ENCODE measurements at places on chromosomes 3 and 15. TPM values are rescaled to one million over a fixed set of nuclear protein-coding genes. Genes with fewer than 3 reads are reported as not detected.
A peak's percentile ranks its signal among the peaks of the same experiment; 100 is the strongest.

Gene C3orf85
- total RNA-seq = not detected

DNA sequence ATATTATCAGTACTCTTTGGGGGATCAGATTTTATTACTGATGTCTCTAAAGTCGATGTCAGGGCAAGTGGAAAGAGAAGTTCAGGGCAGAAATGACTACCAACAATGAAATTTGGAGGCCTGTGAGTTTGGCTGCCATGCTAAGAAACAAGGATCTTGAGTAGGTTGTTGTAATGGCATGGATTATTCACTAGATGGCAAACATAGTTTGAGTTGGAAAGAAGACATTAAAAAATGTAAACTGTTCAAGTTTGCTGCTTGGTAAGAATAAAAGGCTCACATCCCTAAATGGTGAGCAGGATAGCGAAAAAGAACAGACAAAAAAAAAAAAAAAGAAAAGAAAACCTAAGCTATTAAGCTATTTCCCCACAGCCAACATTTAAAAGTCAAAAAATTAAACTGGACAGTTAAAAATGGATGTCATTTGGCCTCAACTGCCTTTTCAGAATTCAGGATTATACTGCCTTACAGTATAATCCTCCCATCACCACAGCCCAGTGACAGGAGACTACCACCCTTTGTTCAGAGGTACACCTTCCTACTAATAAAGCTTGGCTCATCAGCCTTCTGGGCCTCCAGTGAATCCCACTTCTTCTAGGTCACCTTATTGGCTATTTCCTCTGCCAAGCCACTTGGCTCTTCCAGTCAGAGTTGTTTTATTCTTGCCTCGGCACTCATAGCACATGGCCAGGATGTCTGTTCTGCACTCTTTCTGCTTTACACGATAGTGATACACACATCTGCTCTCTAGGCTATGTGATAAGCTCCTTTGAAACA, 163.7 kb downstream of the PLD1 start:
- no peak for DNase-seq

- peak; percentile 74 for DNase-seq
These were observed 14.4 kb downstream of the HES1 start for GRCh38 chr3:194150252-194150934.

DNA sequence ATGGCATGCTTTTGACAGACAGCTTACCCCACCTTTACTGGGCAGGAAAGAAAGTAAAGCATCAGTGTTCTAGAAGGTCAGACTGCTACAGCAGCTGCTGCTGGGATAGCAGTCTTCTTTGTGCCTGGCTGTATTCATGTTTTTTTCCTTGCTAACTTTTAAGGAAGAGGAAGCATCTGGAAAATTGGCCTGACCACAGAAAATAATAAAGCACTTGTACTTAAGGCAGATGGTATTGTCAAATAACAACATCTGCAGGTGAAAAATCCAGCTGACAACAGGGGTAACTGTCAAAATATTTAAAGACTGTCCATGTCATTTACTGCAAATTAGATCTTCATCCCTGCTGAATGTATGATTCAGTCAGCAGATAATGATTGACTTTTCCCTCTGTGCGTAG, 229.0 kb downstream of the OXSM start:
- DNase-seq = no peak

Gene PLCB2
- total RNA-seq = not detected

Gene SYNPR
- total RNA-seq = not detected

DNA sequence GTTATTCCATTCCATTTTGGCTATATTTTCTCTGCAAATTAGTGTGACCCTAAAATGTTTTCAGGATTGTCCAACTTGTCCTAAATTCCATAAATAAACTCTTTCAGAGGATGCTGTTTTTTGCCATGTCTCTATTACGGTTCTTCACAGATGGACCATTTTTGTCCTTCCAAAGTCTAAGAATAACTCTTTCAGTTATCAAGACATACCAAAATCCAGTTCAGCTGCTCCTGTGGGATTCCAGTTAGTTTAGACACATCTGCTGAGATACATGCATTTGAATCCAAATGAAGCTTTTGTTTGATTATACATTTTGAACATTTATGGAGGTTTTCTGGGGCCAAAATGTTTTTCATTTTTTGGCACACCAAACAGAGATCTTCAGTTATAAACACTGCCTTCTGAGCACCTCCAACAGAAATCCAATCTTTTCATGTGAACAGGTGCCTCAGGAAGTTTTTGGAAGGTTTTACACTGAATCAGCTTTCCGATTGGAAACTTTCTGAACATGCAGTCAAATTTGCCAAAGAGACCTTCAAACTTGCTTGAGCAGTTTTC, 80.7 kb downstream of the TIGIT start:
- no peak for DNase-seq

- DNase-seq = no peak
These were observed 106.1 kb downstream of the OXNAD1 start for GRCh38 chr3:16370872-16371740.

GRCh38 chr3:39090922-39091321, 16.5 kb downstream of the GORASP1 start:
- no peak for DNase-seq

- no peak for DNase-seq
These were observed 233.4 kb upstream of the TBL1XR1 start for GRCh38 chr3:177430653-177431052.

- DNase-seq = no peak
These were observed 99.7 kb downstream of the PRICKLE2 start for GRCh38 chr3:64125561-64125960.

- peak; percentile 48 for DNase-seq
These were observed 157.3 kb upstream of the UBE2E1 start for GRCh38 chr3:23648326-23648995.

GRCh38 chr3:172279191-172279640, 169.0 kb downstream of the GHSR start:
- no peak for DNase-seq

Gene TF
- total RNA-seq = not detected

GRCh38 chr15:92018535-92019239, 165.2 kb downstream of the SLCO3A1 start:
- no peak for DNase-seq

DNA sequence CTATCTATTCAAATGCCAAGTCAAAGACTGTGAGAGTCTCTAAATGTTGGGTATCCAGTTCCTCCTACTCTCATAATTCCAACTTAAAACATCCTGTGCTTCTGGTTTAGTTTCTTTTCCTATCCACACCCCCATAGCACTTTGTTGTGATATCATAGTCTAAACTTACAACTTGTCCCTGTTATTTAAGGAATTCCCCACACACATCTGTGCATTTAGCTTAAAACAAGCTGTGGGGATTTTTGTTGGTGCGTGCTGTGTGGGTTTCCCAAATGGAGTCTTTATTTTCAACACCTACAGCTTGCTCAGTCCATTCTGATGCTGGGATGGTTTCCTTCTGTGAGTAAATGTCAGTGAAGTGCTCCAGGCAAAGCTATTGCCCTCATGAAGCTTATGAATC, 167.3 kb downstream of the GMNC start:
- DNase-seq = no peak

Gene SEMA3G
- total RNA-seq = not detected

DNA sequence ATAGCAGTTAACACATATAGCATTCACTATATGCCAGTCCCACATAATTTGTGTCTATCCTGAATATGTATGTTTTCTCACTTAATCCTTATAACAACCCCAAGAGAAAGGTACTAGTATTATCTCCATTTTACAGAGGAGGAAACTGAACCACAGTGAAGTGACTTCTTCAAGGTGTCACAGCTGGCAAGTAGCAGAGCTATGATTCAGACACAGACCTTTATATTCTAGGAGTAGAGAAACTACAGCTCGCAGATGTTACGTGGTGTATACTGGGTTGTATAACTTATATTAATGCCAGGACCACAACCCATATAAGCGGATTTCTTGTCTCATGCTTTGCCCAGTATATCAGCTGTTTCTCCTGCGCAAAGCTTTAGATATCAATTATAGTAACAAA, 29.5 kb upstream of the ICE2 start:
- DNase-seq = no peak

DNA sequence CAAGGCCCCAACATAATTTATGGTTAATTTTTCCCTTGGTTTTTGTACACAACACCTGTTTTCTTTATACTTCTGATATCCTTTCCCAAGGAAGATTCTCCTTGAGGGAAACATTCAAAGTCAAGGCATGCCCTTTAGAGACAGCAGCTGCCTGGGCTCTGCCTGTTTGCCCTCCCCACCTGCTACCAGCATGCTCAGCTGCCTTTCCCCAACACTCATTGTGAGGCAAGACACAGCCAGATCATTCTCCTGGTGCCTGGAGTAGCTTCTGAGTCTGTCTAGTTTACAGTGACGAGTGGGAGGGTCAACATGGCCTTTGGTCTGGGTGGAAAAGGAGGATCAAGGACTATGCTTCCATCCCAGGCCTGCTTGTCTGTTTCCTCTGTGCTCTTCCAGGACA, 132.5 kb downstream of the EPHB1 start:
- no peak for DNase-seq

Gene PAK6
- total RNA-seq = 3.9 TPM

DNA sequence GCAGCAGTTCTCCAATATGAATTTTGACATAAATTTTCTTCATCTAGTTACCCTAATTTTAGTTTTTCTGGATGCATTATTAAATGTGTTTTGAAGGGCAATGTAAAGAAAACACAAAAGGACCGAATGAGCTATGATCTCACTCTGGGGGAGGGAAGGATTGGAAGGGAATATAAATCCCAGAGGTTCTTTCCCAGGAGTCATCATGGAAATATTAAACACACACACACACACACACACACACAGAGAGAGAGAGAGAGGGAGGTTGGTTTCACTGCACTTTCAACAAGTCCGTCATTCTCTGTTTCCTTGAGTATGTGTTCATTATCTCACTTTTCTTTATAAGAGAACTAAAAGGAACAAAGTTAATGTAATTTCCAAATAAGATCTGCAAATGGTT, 70.7 kb upstream of the DCBLD2 start:
- peak; percentile 22 for DNase-seq

GRCh38 chr3:535566-536416, 339.2 kb downstream of the CHL1 start:
- peak; percentile 65 for DNase-seq

Gene CMTM8
- not detected for total RNA-seq

DNA sequence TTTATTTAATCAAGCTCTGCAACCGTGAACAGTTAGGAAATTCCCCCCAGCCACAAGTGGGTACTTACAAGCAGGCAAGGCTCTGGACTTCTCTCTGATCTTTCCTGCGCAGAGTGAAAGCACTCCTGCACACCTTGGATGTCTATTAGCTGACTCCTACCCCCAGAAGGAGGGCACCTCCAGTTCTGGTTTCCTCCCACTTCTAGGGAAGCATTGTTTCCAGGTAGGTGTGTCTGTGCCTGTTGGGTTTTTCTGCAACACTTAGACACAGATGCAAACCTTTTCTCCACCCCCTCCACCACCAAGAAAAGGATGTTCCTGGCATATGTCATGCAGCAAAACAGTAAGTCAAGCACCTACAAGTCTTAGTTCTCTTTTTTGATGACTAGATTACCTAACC, at the start of gene ZBED2:
Gene ZBED2, minus strand, starts transcription at position 115 of the 400 bp plus-strand sequence. CDS start 1,145 bp downstream, outside the sequence.
- DNase-seq = no peak
